ENCODE measurements at places on chromosomes 1 and 21.

DNA sequence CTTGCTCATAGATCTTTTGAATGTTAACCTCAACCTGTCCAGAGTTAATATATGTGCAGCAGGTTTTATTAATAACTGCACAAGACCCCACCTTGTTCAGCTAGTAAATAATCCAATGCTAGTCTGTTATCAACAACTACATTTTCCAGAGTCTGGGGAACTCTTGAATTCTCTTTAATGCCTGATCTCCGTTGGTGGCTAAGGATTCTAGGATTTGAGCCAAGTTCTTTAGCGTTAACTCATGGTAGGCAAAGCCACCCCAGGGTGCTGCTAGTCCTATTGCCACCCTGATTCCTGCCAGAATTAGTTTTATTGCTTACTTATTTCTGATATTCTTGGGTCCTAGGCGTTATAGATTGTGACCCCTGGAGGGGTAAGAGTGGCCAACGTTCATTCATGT is 12.8 kb downstream of the BACE2 start:
- DNase-seq: no peak

DNA sequence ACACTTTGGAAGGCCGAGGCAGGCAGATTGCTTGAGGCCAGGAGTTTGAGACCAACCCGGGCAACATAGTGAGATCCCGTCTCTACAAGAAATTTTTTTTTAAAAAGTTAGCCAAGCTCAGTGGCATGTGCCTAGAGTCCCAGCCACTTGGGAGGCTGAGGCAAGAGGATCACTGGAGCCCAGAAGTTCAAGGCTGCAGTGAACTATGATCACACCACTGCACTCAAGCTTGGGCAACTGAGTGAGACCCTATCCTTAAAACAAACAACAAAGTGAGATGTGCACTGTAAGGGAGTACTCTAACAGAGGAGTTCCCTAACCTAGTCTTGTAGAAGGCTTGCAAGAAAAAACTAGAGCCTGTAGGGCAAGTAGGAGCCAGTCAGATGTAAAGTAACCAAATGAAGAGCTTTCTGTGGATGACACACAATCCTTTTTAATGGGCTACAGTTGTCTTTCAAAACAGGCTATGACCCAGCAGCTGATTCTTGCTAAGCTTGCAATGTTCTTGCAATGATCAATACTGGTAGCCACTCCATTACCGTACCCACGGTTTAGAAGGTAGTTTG is 38.0 kb upstream of the SRP9 start:
- no peak for DNase-seq

- DNase-seq: no peak
Observed at GRCh38 chr1:180181048-180181447, 26.4 kb downstream of the QSOX1 start.

GRCh38 chr1:243693800-243694199 is 156.2 kb downstream of the AKT3 start:
- DNase-seq: no peak

DNA sequence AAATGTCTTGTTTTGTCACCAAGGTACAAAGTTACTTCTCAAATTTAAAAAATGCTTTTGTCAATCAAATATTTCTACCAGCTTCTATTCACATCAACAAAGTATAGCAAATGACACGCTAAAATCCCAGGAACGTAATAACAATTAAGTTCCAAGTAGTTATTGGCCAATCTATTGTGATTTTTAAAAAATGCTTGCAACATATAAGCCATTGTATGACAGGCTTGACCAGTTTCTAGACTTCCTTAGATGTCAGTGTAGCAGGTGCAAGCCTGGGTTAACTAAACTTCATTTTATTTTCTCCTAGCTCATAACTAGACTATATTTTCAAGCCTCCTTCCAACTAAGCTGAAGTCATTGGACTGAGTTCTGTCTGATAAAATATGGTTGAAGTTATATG is 494.5 kb upstream of the PKN2 start:
- DNase-seq: no peak

DNA sequence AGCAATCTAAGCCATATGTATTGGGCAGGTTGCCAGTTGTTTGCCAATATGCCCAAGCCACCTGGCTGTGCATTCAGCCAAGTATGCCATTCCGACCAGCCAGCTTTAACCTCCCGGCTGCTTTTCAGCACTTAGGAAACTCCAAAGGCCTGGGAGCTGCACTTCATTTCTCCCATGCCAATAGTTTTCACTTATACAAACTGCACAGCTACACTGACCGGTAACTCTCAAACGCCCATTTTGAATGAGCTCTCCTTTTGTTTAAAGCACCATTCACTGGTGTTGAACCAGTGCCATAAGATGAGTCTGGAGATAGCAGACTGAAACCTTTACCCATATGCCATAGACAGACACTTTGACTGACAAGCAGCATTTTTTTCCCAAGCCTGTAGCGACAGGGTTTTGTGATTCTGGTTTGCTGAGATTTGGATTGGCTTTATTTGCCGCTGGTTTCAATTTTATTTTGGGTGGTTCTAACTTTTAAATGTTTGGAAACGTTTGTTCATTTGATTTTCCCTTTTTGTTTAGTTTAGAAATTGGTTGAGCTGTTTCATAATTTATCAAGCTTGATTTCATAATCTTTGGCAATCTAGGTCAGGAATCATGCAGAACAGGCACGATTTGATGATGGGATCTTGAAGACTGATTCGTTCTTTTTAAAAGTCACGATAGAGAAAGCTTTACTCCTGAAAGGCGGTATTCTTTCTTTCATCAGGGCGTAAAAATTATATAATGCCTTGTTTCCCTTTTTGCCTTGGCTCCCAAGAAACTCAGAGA is 144.6 kb downstream of the NFIA start:
- no peak for DNase-seq

GRCh38 chr1:234913771-234914170 is 214.9 kb downstream of the TOMM20 start:
- DNase-seq: no peak

GRCh38 chr1:215473943-215474342 is 93.2 kb upstream of the KCTD3 start:
- DNase-seq: no peak

DNA sequence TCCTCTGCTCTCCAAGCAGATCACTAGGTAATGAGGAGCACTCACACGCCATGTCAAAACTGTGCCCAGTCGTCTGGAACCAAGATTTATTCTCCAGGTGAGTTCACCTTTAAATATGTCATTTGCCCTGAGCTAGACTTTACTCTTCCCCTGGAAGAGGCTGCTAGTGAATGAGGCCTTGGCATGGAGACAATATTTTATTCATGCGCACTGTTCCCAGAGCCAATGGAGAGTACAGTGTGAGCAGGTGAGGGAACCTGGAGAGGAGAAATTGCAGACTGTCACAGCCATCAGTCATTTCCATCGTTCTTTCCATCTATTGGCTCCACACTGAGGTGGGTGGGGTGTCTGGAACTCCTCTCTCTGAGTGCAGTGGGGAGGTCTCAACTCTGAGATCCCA is 333.6 kb downstream of the KCNH1 start:
- DNase-seq: no peak

DNA sequence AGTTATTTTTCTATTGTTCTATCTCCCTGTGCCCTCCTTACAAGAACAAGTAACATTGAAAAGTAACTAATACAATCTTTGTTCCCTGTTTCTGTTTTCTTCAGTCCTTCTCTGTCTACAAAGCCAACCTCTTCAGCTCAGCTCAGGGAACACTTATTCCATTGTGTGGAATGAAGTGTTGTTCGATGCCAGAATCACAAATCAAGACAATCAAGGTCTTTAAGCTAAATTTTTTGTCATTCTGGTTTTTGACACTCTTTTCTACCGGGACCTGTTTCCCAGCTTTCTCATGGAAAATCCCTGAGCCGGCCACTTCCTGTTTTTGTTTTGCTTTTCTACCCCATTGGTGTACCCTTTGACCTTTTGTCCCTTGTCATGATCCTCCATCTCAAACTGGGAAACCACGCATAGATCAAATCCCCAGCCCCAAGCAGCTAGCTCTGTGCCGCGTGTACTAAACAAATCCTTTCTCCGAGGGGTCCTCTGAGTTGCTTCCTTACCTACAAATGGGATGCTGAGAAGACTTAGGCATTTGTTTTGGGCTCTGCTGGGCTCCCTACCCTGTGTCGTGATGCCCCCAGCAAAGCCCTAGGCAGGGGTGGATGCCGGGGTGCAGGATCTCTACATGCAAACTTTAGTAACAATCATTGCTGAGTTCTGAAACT is 141.8 kb downstream of the TOMM20 start:
- no peak for DNase-seq

DNA sequence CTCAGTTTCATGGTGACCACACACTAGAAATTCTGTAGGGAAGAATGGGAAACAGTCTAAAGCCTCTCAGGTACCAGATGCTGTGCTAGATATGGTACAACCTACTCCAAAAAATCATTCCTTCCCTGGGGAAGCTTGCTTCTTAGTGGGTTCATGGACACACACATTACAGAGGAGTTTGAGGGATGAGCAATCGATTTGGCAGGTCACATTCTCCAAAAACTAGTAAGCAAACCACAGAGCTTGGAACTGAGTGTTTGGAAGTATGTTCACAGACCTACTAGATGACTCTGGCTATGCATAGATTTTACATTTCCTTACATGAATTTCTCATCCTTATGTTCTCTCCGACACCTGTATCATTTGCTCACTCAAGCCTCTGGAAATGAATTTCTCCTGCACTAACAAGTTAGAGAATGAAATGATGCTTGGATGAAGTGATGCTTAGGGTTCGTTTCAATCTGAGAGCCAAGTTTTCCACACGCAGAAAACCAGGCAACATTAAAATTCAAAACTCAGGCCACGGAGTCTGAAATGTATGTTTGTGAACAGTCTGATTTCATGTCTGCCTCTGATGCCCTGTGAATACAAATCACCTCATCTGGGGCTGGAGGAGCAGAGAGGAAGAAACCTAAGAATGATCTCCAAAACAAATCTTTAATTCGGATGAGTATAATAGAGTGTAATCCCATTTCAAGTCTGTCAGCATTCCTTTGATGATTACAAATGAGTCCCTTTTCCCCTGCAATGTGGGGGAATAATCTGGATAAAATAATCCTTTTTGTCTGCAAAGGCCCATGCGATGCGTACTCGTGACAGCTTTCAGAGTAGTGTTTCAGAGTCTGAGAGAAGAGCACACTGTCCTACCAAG is 11.0 kb downstream of the EVA1C start:
- DNase-seq: no peak

DNA sequence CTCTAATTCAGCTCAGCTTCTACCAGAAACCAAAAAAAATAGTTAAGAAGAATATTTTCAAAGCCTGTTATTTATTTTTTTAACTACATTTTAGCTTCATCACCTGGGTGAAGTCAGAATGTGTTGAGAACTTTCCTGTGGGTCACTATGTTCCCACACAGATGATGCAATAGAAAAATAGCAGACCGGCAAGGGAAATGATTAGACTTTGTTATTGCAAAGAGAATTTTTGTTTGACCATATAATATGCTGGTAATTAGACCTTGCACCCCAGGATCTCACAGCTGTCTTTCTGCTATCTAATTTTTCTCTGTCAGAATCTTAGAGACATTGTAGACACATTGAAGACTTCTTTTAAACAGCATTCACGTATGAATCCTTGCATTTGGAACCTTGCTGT is 299.3 kb downstream of the TBX15 start:
- DNase-seq: no peak

DNA sequence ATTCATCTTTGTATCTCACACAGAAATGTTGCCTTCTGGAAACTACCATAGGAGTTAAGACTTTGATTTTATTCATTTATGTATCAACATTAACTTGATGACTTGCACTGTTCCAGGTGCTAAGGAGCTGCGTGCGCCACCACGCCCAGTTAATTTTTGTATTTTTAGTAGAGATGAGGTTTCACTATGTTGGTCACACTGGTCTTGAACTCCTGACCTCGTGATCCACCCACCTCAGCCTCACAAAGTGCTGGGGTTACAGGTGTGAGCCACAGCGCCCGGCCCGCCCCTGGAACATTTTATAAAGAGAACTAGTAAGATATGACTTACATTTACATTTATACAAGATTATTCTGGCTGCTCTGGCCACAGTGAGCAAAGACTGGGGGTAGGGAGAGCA is 252.2 kb downstream of the FAF1 start:
- DNase-seq: no peak

DNA sequence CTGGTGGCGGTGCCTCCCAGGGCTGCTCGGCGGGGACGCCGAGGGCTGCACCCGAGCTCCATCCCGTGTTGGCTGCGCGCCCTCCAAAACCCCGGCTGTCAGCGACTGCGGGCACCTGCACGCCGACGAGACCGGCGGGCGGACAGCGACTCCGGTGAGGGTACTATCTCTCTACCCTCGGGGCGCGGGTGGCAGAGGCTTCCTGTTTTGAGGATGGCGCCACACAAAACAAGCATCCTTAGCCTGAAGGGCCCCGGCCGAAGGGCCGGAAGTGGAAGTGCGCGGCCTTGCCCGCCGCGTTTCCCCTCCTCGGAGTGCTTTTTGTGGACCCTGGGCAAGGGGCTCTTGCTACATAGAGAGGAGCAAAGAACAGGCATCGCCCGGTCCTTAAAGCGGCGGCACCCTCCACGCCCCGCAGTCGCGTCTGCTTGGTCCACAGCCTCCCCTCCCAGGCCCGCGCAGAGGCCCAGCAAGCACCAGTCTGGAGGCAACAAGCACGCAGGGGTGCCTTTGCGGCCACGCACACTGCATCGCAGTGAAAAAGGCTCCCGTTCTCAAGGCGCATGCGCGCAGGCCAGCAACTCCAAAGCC is 561 bp upstream of the COQ8A start:
- DNase-seq: no peak

DNA sequence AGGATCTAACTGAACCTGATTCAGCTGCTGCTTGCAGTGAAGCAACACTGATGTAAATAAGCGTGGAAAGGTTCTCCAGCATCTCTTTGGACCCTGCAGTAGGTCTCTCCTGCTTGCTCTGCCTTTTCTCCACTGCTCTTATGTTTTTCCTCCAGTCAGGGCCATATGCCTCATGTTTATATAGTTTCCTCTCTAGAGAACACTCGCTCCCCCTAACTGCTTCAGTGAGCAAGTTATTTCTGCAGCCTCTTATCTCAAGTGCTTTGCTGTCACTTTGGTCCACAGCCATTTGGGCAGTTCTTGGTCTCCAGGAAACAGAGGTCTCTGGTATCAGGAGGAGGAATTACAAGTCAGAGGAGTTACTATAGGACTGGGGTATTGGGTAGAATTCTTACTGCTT is 5.3 kb downstream of the PRUNE1 start:
- no peak for DNase-seq

GRCh38 chr1:9340172-9340854 is 47.6 kb downstream of the SPSB1 start:
- DNase-seq: no peak

Data from stimulated activated CD8-positive, alpha-beta memory T cell treated with anti-CD3 and anti-CD28 coated beads, Interleukin-7, amount 100 ng/mL, for 1 hour (primary cell).